ENCODE measurements at places on chromosomes 16 and 17. TPM values are rescaled to one million over a fixed set of nuclear protein-coding genes. Genes with fewer than 3 reads are reported as not detected.

The PHAF1 gene
- 16.3 TPM for total RNA-seq

The APPBP2 gene
- 51.7 TPM for total RNA-seq

GRCh38 chr16:82580298-82580890 lies 46.4 kb upstream of the CDH13 start:
- peak; percentile 67 for DNase-seq

GRCh38 chr17:82274134-82275020 lies 877 bp upstream of the CSNK1D start:
- no peak for DNase-seq

- DNase-seq: peak; percentile 55
Observed at GRCh38 chr16:69762814-69763598, 874 bp downstream of the WWP2 start.

Data from tongue (tissue), 3 donors.